Dorsolateral prefrontal cortex (tissue), 122 donors: ENCODE measurements at places on chromosomes 4 and X. TPM values are rescaled to one million over a fixed set of nuclear protein-coding genes. Genes with fewer than 3 reads are reported as not detected.

The HAND2 gene
- not detected for total RNA-seq

GRCh38 chr4:164779811-164780216 is 25.9 kb downstream of the SMIM31 start:
- no peak for DNase-seq

The MAP3K15 gene
- total RNA-seq, result 0.28 TPM

- no peak for DNase-seq
These were observed 26.6 kb upstream of the MAN2B2 start for GRCh38 chr4:6548201-6548881.

DNA sequence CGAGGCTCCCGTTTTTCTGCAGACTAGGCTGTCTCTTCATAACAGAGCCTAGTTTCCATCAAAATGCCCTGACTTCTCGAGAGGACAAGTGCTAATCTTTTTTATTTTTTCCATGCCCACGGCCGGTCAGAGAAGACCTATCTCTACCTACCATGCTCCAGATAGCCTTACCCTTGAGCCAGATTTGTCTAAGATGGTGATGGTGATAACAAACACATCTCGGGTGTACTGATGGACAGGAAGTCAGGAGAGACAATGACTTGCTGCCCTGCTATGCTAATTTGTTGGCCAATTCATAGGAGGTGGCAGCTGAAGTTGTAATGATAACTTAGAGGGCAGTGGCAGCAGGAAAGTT is 42.2 kb upstream of the NKRF start:
- DNase-seq, result no peak

- no peak for DNase-seq
These were observed 442.9 kb upstream of the RASGEF1B start for GRCh38 chr4:81914623-81915022.

- DNase-seq, result no peak
These were observed 23.5 kb downstream of the AWAT2 start for GRCh38 chrX:70026112-70026850.

The MAGEC3 gene
- total RNA-seq, result 4.0 TPM

DNA sequence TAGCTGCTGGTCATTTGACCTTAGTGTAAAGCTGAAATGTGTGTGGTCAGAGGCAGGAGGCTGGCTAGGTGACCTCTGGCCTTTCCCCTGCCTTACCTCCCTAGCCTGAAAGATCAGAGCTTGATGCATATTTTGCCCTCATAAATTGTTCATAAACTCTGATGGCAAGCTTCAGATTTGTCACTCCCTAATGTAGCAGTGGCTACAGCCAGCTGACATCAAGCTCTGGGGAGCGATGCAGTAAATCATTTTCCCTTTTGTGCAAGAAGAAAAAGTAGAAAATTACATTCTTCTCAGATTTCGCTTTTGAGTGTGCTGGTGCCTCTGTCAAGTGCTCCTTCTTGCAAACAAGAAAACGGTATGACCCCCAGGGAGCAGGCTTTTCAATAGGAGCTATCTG is 87.7 kb upstream of the MAGEA4 start:
- no peak for DNase-seq

DNA sequence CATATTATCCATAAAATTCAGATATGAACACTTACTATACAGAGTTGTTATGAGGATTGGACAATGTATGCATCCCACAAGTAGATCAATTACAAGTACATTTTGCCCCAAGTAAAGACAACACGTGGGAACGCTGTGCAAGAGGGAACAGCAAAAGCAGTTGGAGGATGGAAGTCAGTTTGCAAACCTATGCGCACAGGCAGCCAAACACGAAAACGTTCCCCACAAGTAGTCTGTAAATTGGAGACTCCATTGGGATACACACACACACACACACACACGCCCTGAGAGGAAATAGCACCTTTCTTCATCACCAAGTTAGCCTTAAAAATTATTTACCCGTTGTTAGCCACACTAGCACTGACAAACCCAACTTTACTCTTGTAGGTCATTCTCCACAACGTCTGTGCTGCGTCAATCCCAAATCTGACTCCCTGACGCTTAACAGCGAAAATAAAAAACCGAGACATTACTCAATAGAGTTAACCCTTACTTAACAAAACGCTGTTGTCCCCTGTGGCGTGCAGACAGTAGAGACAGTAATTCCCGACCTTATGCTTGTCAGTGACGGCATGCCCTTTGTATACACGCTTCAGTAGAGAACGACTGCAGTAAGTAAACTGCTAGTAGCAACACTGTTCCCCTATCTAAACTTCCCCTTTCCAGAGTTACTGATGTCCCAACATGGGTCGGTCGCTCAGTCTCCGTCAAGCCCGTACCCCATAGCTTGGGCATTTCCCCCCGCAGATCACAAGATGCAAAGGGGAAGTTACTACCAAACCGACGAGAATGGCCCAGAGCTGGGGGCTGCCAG is 730 bp downstream of the MANBA start:
- no peak for DNase-seq

The CLDN34 gene
- total RNA-seq, result 0.98 TPM

GRCh38 chrX:45818913-45819312 is 618.2 kb upstream of the DIPK2B start:
- DNase-seq, result no peak

- DNase-seq, result no peak
These were observed 10.9 kb upstream of the TET2 start for GRCh38 chr4:105135785-105136184.

GRCh38 chr4:99586797-99587196 is 12.2 kb downstream of the MTTP start:
- no peak for DNase-seq

- DNase-seq, result no peak
These were observed 44.6 kb downstream of the C4orf33 start for GRCh38 chr4:129140521-129140920.
